Heart left ventricle (tissue), 16 donors: ENCODE measurements at places on chromosomes 4 and X. TPM values are rescaled to one million over a fixed set of nuclear protein-coding genes. Genes with fewer than 3 reads are reported as not detected.

DNA sequence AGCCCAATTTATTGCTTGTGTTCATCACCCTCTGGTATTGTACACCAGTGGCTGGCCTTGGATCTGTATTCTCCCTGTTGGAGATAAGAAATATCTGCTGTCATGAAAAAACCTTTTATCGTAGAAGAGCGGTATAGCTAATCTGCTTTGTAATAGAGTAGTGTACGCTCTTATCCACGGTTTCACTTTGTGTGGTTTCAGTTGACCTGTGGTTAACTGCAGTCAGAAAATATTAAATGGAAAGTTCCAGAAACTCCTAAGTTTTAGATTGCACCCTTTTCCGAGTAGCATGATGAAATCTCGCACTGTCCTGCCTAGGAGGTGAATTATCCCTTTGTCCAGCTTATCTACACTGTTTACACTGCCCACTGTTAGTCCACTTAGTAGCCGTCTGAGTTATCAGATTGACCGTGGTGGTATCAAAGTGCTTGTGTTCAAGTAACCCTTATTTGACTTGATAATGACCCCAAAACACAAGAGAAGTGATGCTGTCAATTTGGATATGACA lies 42.4 kb downstream of the KDM6A start:
- H3K27me3 ChIP-seq = no peaks in the 10 kb centered on the region
- no peaks in the 10 kb centered on the region for H3K36me3 ChIP-seq
- DNase-seq = no peak
- H3K4me3 ChIP-seq = no peak overlapping the region

- no peaks in the 10 kb centered on the region for H3K27me3 ChIP-seq
- H3K36me3 ChIP-seq = no peaks in the 10 kb centered on the region
- no peak for DNase-seq
- H3K4me3 ChIP-seq = no peak overlapping the region
- no peaks in the 10 kb centered on the region for H3K4me1 ChIP-seq
Measured at GRCh38 chr4:19327364-19327763, 924.3 kb upstream of the SLIT2 start.

DNA sequence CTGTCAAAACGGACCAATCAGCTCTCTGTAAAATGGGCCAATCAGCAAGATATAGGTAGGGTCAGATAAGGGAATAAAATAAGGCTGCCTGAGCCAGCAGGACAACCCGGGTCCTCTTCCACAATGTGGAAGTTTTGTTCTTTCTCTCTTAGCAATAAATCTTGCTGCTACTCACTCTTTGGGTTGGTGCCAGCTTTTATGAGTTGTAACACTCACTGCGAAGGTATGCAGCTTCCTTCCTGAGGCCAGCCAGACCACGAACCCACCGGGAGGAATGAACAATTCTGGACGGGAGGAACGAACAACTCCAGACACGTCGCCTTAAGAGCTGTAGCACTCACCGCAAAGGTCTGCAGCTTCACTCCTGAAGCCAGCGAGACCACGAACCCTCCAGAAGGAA lies 287.8 kb downstream of the RAPGEF2 start:
- no peaks in the 10 kb centered on the region for H3K36me3 ChIP-seq
- no peak for DNase-seq
- H3K27ac ChIP-seq = no peak overlapping the region
- no peak overlapping the region for H3K4me3 ChIP-seq

Gene CXCL6
- 0.16 TPM for total RNA-seq

DNA sequence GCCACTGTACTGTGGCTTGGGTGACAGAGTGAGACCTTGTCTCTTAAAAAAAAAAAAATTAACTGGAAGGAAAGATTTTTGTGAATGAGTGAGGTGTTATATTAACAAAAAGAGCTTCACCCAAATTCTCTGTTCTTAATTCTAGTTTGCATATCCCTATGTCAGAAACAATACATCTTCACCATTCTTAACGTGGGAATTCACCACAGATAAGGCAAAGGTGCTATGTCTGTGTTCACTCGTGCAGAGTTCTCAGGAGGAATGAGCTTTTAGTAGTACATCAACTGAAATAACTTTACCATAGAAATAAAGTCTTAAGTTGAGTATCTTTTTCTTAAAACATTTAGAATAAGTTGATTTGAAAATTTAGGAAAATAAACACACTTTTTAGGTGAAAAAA lies 135.1 kb downstream of the RAPGEF2 start:
- H3K27me3 ChIP-seq = no peaks in the 10 kb centered on the region
- peaks cover 22% of the 10 kb centered on the region for H3K4me1 ChIP-seq
- no peak for DNase-seq
- peak overlapping the region; percentile 21 for H3K27ac ChIP-seq
